ENCODE measurements at places on chromosomes 4 and X.

DNA sequence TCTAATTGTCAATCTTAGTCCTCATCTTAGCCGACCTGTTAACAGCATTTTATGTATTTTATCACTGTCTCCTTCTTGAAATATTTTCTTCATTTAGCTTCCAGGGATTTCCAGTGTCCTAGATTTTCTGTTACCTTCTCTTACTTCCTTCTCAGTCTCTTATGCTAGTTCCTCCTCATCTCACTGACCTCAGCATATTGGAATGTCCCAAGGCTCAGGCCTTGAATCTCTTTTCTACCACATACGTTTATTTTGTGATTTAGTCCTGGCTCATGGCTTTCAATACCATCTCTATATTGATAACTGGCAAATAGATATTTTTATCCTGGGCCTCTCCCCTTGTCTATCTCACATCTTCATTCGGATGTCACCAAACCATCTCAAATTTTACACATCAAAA is 61.1 kb downstream of the IQCM start:
- no peak for DNase-seq

DNA sequence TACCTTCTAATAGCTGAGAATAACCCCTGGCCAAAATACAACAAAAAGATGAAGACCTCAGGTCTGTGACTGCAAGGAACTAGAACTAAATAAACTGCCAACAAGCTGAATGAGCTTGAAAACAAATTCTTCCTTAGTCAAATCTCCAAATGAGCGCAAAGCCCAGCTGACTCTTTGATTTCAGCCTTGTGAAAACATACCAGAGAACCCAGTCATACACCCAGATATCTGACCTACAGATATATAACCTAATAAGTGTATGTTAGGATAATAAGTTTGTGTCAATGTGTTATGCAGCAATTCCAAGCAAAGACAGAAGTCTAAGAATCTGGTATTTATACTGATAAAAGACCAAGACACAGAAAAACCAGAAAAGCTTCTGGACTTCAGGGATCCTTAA is 38.0 kb upstream of the ADGRL3 start:
- DNase-seq = no peak

DNA sequence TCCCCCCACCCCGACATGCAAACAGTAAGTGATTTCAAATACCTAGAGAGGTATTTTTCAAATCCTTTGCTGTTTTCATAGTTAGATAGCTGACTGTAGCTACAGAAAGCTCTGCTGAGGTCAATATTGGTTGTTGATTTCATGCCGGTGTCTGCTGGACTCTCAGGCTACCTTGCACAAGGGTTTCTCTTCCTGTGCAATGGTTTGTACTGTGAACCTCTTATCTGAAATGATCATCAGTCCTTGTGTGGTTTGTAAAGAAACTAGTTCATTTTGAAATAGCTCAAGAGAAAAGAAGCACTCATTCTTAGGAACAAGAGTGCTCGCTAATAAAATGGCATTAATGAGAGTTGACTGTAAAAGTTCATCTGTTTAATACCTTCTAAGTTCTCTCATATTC is 2.1 kb downstream of the MTM1 start:
- no peak for DNase-seq

GRCh38 chr4:128668566-128668965 is 140.9 kb upstream of the JADE1 start:
- DNase-seq = no peak

- DNase-seq = no peak
Observed at GRCh38 chr4:3673716-3674478, 92.3 kb upstream of the ADRA2C start.

DNA sequence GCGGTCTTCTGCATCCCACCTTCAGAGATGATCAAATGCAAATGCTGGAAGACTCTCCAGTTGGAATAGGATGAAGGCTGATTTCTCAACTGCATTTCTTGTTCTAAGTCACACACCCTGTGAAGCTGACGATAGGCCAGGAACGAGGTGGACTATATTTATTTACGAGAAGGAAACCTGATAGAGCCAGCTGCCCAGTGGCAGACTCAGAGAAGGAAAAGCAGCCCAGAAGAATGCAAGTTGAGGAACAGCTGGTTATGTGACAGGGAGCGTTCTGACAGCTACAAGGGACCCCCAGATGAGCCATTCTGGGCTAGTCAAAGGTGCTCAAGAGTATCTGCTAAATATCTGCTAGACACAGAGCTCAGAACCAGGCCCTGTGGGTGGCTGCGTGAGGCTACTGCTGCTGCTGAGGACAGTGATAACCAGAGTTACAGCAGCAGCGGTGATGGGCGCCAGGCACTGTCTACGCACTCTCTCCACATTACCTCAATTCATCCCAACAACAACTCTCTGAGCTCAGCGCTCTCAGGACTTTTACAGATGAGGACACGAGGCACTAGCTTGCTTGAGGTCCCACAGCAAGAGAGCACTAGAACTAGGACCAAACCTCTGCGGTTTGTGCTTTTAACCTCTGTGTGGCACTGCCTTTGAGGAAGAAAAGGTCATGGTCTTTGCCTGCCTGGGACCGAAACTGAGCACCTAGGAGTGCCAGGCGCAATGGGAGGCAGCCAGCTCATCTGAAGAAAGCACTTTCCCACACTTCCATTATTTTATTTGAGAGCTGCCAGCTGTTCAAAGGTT is 69.0 kb downstream of the GATB start:
- DNase-seq = no peak

- no peak for DNase-seq
Observed at GRCh38 chr4:125265846-125266245, 48.9 kb upstream of the FAT4 start.

GRCh38 chr4:73988061-73988460 is at the start of gene PPBP:
TSS of gene PPBP (minus strand) at chr4:73988190. CDS start at chr4:73988103, 87 bp downstream.
- no peak for DNase-seq

- DNase-seq = no peak
Observed at GRCh38 chrX:48496660-48497059, 12.1 kb upstream of the PORCN start.

GRCh38 chr4:41452484-41453225 is 85.3 kb upstream of the LIMCH1 start:
- no peak for DNase-seq

DNA sequence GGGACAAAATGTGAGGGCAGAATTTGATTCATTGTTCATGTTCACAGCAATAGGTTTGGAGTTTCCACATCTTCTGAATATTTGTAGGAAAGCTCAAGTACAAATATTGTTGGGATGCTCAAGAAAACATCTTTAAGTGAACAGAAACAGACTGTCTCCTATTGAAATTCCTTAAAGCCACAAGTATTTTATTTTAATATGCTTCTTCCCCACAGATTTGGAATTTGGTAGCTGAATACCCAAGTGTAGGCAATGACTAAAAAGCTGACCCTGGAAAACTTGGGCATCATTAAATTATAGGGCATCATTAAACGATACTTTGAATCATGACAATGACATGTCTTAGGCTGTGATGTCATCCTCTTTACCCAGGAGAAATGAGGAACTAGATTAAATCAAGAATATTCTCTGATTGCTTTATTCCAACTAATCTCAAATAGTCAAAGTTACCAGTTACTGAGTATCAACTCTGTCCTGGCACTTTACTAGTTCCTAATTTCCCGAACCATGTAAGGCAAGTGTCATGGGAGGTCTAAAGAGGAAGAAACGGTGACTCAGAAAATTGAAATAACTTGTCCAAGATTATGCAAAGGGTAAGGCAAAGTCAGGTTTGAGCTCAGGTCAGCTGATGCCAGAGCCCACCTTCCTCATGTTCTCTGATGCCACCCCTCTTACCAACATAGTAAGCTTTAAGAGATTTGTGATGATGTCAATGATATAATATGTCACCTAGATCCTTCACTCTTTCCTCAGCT is 223.1 kb upstream of the LEF1 start:
- DNase-seq = no peak

- DNase-seq = no peak
Observed at GRCh38 chrX:51803833-51804232, 60.6 kb downstream of the GSPT2 start.

- no peak for DNase-seq
Observed at GRCh38 chr4:181085557-181085956, 1157.6 kb upstream of the TENM3 start.

DNA sequence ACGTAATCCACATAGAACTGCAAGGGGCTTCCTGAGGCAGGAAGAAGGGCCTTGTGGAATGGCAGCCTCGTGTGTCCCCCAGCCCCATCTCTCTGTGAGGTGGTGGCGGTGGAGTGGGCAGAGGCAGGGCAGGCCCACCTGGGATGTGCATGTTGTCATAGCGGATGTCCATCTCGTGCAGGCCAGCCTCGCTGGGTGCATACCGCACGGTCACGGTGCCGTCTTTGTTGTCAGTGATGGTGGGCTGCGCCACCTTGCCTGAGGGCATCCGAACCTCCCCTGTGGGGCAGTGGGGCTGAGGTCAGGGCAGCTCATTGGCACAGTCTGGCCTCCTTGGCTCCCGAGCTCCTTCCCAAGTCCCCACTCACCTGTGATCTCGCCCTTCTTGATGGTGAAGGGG is 20.4 kb downstream of the FLNA start:
- no peak for DNase-seq

- DNase-seq = no peak
Observed at GRCh38 chrX:66014556-66014955, 25.3 kb downstream of the VSIG4 start.

GRCh38 chr4:143286701-143287571 is 49.7 kb upstream of the GAB1 start:
- DNase-seq = no peak

DNA sequence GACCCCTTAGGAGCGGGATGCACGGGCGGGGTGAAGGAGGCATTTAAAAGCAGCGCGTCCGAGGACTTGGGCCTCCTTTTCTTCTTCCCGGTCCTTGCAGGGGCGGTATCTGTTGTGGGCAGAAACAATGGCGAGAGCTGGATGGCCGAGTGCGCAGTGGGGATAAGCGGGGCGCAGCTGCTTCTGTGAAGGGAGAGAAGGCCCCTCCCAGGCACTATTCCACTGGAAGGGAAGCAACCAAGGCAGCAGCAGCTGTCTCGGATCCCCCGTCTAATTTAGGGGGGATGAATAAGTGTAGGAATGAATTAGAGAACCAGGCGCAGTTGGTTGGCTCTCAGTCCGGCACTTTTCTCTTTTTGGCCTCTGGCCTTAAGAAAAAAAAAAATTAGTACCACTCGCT is 995 bp downstream of the SMARCA5 start:
- DNase-seq = peak; percentile 7

DNA sequence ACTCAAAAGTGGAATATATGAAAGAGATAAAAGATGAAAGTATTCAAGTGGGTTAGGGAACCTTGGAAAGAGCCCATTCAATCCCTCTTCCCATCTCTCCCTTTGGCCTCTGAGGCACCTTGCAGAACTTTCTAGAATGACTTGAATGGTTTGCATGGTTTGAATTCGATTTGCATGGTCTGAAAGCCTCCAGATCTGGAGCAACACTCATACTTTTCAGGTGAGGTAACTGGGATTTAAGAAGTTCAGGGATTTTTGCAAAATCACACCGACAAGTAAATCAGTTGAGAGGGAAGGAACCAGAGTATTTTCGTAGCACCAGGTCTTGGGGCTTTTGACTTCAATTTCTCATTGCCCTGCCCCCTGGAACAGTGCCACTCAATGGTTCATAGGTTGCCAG is 476.0 kb upstream of the FTHL17 start:
- no peak for DNase-seq

GRCh38 chr4:40514497-40514951 is 115.1 kb downstream of the RBM47 start:
- no peak for DNase-seq

- DNase-seq = no peak
Observed at GRCh38 chrX:149010013-149010852, 494.9 kb downstream of the IDS start.

GRCh38 chr4:127732623-127733328 is 2.6 kb downstream of the SLC25A31 start:
- no peak for DNase-seq

GRCh38 chrX:66009231-66009845 is 30.5 kb downstream of the VSIG4 start:
- no peak for DNase-seq

GRCh38 chr4:83703752-83704151 is 167.8 kb downstream of the GPAT3 start:
- DNase-seq = no peak

- no peak for DNase-seq
Observed at GRCh38 chrX:155747520-155747919, 133.6 kb upstream of the VAMP7 start.

GRCh38 chr4:6910960-6911874 is 1.6 kb downstream of the TBC1D14 start:
- DNase-seq = no peak

GRCh38 chr4:128682942-128683666 is 126.4 kb upstream of the JADE1 start:
- DNase-seq = no peak

- no peak for DNase-seq
Observed at GRCh38 chr4:118120120-118120760, 86.0 kb downstream of the NDST3 start.
